ENCODE measurements at places on chromosomes 11 and 22.

DNA sequence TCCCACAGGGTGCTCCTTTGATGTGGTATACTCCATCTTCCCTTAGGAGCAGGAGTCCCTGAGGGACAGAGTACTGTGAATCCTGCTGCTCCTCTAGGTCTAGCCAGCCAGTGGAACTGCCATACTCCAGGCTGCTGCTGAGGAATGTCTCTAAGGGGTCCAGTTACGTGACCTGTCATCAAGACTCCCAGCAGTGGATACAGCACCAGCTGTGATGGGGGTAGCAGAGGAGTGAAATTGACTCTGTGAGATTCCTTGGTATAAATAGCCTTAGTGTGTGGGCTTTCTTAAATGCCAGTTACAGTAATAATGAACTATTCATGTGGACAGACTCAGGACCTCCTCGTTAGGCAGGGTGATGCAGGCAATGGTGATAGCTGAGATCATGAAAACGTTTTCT lies 140.4 kb upstream of the LUZP2 start:
- no peak for DNase-seq

- no peak for DNase-seq
Observed at GRCh38 chr22:25353516-25354445, 134.3 kb downstream of the CRYBB2 start.

DNA sequence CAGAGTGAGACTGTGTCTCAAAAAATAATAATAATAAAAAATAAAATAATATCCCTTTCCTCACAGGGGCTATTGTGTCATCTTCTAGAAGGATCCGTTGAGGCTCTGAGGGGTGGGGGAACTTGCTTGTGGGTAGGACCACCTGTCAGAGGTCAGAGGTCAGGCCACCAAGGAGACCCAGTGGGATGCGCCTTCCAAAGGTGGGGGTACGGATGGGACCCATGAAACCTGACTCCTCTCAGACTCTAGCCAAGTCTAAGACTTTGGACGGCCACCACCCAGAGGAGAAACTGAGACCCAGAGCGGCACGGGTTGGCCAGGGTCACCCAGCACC lies 367 bp upstream of the MMP11 start:
- no peak for DNase-seq

- DNase-seq: no peak
Observed at GRCh38 chr11:15927864-15928217, 428.5 kb downstream of the SOX6 start.

DNA sequence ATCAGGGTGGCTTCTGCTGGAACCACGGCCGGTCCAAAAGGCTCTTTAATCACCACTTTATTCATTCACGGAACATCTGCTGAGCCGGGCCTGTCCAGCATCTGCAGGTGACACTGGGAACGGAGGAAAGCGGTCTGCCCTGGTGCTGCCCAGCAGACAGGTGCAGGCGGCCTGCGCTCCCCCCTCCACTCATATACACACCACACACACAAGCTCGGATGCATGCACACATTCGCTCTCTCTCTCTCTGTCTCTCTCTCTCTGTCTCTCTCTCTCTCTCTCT lies 736.9 kb downstream of the BRD1 start:
- DNase-seq: no peak

DNA sequence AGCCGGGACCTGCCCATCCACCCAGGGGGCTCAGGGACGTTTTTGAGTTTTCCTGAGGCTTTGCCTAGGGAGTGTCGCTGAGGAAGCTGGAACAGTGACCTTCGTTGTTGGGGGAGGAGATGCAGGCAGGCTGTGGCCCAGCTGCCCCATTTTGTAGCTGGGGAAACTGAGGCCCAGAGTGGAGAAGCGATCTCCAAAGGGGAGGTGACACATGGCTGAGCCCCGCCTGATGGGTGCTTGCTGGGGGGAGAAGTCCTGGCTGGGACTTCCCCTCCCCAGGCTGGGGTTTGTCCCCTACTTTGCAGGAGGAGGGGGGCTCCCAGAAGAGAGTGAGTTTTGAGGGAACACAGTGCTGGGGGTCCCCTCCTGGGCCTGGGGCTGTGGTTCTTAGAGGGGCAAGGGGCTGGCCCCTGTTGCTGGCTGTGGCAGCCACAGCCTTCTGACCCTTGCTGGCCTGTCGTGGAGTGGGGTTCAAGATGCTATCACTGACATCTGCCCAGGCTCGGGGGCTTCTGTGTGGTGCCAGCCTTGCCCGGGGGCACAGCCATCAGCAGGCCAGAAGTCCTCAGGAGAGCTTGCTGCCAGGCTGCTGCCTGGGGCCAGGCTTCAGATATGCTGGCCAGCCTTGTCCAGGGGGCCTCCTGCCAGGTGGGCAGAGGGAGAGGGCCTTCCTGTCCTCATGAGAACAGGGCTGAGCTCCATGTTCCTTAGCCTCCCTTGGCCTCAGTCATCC lies 21.4 kb downstream of the KCNQ1 start:
- no peak for DNase-seq

- DNase-seq: no peak
Observed at GRCh38 chr11:113131036-113131775, 170.0 kb downstream of the NCAM1 start.

DNA sequence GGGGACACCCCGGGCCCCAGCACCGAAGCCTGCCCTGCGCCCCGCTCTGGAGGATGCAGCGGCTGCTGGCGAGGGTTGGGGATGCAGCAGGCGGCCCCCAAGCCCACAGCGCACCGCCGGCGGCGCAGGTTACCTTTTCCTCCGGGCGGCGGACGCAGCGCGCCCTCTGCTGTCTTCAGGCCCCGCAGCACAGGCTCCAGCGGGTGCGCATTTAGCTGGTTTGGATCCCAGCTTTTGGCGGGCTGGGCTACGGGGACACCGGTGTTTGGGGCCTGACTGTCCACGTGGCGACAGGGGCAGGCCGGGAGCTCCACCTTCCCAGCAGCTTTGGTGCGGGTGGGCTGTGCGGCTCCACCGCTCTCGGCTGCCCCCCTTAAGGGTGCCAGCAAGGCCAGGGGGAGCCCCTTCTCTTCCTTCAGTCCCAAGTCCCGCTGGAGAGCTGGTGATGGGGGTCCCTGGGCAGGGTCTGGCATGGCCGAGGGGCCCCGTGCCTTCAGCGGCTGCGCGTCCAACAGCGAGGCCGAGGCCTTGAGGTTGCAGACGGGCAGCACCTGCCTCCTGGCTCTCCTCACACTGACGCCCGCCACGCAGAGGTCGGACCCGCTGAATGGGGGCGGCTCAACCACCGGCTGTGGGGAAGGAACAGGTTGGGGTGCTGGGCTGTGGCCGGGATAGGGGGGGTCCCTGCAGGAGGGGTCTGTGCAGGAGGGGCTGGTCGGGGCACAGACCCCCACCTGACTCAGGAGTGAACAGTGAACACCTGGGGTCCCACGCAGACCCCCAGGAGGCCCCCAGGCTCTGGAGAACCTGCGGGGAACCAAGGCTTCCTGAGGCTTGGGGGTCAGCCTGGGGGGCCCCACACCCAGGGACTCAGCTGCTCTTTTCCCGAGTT lies 18.0 kb upstream of the IL17REL start:
- peak; percentile 83 for DNase-seq

DNA sequence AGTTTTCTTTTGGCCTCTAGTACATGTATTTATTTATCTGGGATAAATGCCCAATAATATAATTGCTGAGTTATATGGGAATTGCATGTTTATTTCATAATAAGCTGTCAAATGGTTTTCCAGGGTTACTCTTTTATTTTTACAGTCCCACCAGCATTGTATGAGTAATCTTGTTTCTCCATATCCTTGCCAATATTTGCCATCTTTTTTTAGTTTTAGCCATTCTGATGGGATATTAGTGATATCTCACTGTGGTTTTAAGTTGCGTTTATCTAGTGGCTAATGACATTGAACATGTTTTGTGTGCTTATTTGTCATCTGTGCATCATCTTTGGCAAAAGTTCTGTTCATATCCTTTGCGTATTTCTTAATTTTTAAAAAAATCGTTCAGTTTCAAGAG lies 372.8 kb upstream of the CCDC179 start:
- no peak for DNase-seq

GRCh38 chr11:119786431-119787073 lies 57.6 kb upstream of the NECTIN1 start:
- no peak for DNase-seq

DNA sequence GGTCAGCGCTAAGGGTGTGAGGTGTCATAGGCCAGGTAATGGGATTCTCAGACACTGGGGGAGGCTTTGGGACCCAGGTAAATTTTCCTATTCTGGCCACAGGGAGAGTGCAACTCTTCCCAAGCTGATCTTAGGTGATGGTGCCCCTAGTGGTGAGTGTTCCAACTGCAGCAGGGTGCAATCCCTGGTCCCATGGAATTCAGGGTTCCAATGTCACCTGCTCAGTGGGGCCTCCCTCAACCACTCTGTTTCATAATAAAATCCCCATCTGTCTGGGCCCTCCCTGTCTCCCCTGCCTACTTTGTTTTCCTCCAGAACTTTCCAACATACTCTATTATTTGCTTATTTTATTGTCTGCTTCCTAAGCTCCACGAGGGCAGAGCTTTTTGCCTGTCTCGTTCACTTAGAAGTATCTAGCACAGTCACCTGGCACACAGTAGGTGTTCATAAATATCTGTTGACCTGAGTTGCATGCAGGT lies 2.9 kb upstream of the SGSM1 start:
- DNase-seq: peak; percentile 45

DNA sequence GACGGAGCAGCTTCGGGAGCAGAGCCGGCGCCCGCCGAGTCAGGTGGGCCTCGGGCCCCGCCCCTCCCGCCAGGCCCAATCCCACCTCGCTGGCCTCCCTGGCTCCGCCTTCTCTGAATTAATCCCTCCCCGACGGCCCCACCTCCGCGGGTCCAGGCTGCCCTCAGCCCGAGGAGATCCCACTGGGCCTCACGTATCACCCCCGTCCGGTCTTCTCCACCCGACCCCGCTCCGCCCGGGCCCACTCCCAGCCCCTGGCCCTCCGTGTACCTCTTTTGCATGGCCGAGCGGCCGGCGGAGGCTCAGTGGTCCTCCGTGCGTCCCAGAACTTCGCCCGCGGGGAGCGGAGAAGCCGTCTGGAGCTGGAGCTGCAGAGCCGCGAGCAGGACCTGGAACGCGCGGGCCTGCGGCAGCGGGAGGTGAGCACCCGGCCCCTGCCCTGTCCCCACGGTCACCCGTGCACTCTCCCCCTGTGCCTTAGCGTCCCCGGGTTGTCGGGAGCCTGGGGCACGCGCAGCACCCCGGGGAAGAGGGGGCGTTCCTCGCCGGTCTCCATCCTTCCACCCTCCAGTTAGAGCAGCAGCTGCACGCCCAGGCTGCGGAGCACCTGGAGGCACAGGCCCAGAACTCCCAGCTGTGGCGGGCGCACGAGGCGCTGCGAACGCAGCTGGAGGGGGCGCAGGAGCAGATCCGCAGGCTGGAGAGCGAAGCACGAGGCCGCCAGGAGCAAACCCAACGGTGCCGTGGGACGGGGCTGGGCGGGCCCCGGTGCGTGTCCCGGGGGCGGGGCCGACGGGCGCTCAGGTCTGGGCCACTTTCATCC lies 2.2 kb upstream of the CD151 start:
- peak; percentile 44 for DNase-seq

- DNase-seq: no peak
Observed at GRCh38 chr11:124586238-124586860, 16.6 kb downstream of the OR8A1 start.

DNA sequence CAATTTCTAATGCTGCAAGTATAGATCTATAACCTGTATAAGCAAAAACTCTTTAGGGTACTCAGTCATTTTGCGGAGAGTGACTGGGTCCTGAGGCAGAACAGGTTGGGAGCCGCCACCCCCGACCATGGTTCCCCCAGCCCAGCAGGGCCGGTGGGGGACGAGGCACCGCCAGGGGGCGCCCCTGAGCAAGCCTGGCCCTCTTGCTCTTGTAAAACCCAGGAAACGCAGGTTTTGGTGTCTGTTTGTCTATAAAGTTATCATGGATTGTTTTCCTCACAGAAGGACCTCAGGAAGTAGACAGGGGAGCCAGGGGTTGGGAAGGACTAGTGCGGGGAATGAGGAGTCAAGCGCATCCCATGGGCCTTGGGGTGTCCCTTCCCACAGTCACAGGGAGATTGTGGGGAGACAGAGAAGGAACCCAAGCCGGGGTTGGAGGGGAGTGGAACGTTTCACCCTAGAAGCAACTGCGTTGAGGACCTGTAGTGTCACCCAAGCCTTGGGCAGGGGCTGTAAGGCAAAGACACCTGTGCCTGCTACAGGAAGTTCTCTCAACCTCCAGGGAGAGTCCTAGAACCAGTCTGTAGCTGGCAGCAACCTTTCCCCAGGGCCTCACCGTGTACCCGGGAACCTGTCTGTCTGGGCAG lies 26.4 kb downstream of the KCTD17 start:
- peak; percentile 83 for DNase-seq

GRCh38 chr11:43923406-43924111 lies 18.9 kb upstream of the C11orf96 start:
- no peak for DNase-seq

DNA sequence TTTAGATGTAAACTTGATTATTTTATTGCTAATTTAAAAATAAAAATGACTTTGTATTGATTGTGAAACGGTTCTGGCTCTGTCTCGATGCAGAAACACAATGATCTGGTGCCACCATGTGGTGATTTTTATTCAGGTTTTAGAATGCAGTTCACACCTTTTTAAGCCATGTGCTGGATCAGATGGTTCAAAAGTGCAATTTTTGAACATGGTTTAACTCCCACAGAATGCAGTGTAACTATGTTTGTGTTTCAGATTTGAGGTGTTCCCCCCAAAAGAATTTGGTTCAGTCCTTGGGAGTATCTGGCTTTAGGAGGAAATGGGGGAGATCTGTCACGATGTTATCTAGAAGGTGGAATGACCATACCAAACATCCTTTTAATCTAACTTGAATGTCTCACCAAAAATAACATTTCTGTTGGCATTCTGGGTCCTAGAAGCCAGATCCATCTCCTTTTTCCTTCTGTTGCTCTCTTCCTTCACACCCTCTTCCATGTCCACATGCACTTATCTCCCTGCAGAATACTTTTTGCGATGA lies 7.9 kb downstream of the MRPL16 start:
- peak; percentile 22 for DNase-seq

GRCh38 chr11:117177534-117178209 lies 871 bp upstream of the SIDT2 start:
- DNase-seq: no peak

- DNase-seq: no peak
Observed at GRCh38 chr11:2143799-2144543, 4.8 kb upstream of the IGF2 start.

DNA sequence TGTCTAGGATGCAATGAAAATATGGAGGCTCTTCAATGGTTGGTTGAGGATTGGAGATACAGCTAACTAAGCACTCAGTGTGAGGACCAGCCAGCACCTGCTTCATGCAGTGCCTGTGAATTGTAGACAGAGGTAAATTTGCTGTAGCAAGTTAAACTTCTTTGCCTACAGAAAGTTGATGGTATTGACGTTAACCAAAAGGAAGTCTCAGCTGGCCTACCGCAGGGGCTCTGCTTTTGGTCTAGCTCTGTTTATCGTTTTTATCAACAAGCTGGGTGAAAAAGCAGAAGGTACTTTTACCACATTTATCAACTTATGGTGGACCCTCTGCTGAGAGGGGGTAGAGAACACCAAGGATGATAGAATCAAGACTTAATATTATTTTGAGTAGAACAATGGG lies 51.6 kb downstream of the GRAMD1B start:
- DNase-seq: no peak

DNA sequence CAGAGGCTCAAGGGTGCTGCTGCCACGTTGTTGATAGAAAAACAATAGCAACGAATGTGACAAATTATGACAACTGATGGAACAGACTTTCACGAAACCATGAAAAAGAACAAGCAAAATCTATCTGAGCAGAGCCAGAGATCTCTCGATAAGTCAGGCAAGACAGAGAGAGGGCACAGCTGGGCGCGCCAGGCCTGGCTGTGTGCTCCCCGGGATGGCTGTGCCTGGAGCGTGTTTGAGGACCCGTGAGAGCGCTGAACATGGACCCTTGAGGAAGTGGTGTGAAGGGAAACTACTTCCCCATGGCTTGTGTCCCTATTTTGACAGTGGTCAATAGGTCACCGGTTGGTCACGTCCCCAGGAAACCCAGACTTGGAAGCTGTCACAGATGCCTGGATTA lies 83.1 kb upstream of the FGF3 start:
- DNase-seq: no peak
